GM18507 (cell line): ENCODE measurements at places on chromosomes 7 and 10.

- DNase-seq, result no peak
These were observed 323.8 kb upstream of the C7orf33 start for GRCh38 chr7:148266795-148267194.

DNA sequence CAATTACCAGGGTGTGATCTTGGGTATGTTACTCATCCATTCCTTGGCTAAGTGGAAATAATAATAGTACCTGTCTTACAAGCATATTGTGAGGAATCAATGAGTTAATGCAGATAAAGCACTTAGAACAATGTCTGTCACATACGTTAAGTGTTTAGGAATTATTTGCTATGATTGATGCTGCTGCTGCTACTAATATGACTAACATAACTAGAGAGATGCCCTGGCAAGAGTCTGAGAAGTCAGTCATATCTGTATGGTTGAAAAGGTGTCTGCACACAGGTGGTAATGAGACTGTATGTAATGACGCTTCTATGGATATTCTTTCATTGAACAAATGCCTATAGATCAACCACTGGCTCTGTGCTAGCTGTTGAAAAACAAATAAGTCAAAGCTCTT, 100.1 kb upstream of the PCGF5 start:
- no peak for DNase-seq

DNA sequence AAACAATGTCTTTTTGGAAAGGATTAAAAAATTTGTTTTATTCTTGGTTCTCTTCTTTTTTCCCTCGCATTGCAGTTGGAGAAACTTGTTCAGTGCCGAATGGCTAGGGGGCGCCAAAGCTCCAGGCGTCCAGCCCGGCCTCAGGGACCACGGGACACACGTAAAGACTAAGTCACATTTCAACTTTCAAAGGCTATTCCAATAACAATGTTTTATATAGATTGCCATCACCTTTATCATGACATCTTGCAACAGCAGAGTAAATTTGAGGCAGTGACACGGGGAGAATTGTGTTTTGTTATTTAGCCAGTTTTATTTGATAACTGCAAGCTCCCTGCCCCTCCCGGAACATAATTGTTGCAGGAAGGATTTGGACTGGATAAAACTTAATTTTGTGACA, 2.2 kb upstream of the IGFBP3 start:
- peak; percentile 18 for DNase-seq

DNA sequence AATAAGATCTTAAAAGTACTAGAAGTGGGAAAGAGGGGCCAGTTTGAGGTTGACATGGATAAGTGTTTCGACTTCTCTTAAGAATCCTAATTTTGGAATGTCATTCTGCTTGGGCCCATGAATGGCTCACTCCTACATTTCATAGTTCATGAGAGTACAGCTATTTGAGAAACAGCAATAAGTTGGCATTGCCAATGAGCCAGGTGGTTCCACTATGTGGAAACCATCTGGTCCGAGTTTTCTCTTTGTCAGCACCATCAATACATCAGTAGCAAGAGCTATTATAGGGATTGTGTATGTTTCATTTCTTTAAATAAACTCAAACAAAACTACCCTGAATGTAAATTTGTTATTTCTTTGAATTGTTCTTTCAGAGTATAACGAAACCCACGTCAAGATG, 78.1 kb upstream of the NEBL start:
- DNase-seq, result no peak

DNA sequence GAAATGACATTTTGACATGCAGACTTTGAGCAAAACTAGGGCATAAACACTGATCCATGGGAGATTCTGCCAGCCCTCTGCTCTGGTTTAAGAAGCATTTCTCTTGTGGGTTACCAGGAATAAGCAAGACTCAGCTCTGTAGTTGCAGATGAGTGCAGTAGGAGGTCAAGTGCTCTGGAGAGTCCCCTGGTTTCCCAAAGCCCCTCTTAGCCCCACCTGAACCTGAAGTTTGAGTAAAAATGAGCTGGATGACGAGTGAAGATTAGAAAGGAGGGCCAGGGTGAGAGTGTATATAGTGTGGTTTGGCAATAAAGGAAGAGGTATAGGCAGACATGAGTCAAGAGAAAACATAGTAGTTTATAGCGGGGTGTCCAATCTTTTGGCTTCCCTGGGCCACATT, 220.3 kb downstream of the ARL4A start:
- no peak for DNase-seq

- DNase-seq, result no peak
These were observed 44.7 kb downstream of the AVL9 start for GRCh38 chr7:32539919-32540531.

DNA sequence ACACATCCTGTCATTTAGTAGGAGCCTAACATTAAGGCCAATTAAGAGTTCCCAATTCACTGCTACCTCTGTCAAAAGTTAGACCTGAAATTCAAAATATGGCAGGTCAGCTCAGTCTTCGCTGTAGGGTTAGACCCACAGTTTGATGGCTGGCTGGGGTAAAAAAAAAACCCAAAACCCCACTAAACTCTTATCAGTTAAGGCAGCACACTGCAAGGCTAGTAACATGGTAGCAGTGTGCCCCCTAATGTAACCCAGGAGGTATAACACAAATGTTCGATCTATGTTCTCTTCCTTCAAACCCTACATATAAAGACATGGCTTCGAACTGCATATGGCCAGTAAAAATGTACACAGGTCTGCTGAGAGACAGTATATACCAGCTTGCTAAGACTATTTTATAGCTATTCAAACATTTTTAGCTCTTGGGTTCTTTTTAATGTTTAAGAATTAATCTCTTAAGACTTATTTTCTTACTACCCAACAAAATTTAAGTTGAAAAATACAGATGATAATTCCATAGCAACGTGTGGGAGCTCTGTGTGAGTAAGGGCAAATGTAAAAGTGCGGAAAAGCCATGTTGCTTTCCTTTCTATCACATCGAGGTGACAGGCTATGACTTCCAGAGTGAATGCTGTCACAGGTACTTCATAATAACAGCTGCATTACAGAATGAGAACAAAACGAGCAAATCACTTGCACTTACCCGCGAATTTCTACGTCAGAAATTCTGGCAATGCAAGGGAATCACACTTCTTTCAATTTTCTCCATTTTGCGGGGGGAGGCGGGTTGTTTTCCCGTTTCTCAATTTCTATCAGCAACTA, 168.4 kb upstream of the IMMP2L start:
- no peak for DNase-seq

DNA sequence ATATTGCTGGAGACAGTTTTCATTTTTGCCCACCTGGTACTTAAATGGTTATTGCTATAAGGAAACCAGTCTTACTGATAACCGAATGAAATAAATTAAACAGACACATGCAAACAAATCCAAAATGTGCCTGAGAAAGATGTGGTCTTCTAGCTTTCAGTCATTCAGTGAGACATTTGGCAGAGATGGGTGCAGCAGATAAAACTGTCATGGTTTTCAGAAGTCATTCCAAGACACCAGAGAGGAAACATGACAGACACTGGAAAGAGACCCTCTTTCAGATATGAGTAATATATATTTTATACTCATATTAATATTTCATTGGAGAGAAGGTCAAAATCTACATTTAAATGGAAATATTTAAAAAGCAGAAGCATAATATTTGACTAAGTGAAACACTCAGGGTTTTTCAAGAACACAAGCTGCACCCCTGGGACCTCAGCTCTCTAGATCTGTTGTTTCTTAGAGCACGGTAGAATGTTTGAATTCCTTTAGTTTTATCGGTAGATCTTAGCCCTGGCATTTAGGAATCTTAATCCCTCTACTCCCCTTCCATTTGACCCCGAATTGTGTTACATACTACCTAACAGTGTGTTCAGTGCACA, 246.1 kb downstream of the AUTS2 start:
- no peak for DNase-seq

GRCh38 chr7:4845740-4846142, 16.1 kb downstream of the PAPOLB start:
- DNase-seq, result no peak

GRCh38 chr7:14551310-14551709, 351.2 kb downstream of the DGKB start:
- DNase-seq, result no peak

DNA sequence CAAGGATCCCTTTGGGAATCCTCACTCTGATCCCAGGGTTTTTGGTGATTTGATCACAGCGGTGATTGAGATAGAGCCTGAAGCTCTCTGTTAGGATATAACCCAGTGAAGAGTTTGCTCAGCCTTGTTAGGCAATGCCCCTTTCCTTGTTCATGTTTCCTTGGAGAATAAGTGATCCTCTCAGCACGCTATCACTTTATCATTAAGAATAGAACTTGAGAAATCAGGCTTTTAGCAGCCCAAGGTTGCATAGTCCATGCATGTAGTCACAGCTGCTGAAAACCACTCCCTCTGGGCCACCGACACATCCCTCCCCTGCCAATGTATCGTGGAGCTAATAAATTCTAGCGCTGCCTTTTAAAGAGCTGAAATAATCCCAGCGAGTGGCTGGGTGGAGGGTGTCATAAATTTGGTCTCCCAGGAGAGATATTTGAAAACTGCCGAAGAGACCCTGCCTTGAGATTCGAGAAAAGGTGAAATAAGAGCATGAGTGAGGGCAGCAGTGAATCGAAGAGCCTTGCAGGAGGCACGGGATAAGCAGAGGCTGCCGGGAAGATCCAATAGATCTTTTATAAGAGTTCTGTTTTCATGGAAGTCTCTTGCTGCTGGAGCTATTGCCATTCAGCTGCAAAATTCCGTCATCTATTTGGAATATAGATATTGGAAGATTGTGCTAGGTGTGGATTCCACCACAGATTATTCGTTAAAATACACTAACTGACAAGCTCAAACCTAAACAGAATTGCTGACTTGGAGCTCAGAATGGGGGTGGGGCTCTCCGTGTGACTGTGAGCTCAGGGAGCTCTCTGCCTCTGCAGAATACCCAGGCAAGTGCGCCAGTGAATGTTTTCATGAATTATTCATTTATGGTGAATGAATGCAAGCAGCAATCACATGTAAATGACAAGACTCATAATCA, 249.8 kb downstream of the TRIL start:
- DNase-seq, result no peak

GRCh38 chr7:13955494-13955893, 34.0 kb downstream of the ETV1 start:
- no peak for DNase-seq

GRCh38 chr10:126090443-126090842, 194.1 kb downstream of the FANK1 start:
- DNase-seq, result no peak

DNA sequence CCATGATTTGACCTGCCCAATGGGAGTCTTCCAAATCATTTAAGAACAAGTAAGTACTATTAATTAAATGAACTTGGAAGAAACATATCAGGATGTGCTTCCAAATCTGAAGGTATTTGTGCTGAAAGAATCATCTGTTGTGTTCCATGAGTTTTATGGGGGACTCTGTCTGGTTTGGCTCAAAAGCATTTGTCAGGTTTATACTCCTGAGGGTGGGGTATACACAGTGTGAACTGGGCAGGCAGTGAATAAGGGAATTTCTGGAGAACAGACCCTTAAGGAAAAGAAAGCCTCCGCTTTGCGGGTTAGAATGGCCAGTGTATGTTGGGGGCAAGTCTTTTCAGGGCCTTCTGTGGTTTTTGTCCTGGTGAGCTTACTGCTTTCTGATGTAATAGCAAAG, 29.9 kb downstream of the TCF7L2 start:
- no peak for DNase-seq

DNA sequence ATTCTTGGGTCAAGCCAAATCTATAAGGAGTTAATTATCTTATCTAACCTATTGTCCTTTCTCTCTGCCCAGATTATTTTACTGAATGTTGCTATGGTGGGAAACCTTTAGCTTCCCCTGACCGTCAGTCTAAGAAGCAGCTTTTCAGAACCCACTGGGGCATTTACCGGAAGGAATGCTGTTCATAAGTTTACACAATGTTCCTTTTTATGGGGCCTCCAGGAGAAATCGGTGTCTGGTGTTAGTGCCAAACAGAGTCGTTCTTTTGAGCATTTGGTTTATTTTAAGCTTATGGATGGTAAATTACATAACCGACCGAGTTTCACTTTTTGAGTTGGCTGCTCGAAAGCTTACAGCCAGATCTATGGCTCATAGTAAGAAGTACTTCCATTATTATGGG, 111.9 kb downstream of the CACNB2 start:
- no peak for DNase-seq

DNA sequence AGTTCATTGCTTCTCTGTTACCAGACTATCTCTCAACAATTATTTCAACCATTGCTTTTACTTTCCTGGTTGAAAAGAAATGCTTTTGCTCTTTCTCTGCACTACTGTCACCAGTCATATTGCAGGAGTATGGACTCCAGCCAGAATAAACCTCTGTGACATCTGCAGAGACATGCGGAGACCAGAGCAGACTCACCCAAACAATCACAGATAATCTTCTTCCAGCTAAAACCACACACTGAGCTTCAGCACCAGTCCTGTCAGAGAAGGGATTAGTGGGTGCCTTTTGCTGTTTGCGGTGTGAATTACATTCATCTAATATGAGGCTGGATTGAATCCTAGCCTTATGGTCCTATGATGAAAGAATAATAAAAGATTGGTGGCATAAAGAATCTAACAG, 258.6 kb downstream of the CNTNAP2 start:
- no peak for DNase-seq

GRCh38 chr7:155182406-155182970, 112.4 kb downstream of the HTR5A start:
- DNase-seq, result no peak

DNA sequence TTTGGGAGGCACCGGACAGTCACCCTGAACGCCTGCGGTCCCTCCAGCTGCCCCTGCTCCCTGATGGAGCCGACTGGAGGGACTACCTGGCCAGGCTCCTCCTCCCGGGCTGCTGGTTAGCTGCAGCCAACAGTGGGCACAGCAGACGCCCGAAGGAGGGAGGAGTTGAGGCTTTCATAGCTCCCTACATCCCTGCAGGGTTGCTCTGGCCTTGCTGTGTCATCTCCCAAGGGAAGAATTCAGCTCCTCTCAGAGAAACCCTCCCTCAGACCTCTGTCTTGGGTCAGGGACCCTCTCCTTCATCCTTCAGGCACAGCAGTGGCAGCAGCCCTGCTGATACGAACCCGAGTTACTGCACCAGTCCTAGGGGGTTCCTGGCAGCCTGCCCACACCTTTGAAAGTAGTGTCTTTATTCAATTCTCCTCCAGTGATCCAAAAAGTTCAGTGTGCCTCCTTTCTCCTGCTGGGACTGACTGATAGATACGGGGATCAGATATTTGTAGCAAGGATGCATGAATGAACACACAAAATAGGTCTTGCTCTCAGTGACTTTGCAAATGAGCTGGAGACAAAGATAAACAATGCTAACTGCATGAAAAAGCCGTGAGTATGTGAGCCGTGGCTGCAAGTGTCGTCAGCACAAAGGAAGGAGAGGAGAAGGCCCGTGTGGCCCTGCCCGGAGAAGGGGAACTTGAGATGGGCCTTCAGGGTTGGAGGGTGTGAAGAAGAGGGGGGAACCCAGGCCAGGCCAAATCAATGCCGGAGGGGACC, 136.6 kb downstream of the PRKAG2 start:
- no peak for DNase-seq

DNA sequence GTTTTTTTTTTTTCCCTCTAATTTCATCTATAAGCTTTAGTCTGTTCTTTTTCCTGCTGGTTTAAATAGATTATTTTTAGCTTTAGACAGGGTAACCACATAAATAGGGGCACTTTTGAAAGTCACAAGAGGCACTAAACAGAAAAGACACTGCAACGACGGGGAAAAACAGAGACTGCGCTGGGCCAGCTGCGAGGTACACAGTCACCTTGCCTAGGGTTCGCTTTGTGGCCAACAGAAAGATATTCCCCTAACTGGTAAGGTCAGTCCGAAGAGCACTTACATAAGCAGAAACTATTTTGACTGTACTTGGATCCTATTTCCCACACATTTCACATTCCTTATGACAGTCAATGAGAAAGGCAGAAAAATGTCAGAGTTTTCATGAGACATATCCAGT, 175.6 kb upstream of the PHF14 start:
- no peak for DNase-seq
